ENCODE measurements at places on chromosomes 2 and 18. TPM values are rescaled to one million over a fixed set of nuclear protein-coding genes. Genes with fewer than 3 reads are reported as not detected.

DNA sequence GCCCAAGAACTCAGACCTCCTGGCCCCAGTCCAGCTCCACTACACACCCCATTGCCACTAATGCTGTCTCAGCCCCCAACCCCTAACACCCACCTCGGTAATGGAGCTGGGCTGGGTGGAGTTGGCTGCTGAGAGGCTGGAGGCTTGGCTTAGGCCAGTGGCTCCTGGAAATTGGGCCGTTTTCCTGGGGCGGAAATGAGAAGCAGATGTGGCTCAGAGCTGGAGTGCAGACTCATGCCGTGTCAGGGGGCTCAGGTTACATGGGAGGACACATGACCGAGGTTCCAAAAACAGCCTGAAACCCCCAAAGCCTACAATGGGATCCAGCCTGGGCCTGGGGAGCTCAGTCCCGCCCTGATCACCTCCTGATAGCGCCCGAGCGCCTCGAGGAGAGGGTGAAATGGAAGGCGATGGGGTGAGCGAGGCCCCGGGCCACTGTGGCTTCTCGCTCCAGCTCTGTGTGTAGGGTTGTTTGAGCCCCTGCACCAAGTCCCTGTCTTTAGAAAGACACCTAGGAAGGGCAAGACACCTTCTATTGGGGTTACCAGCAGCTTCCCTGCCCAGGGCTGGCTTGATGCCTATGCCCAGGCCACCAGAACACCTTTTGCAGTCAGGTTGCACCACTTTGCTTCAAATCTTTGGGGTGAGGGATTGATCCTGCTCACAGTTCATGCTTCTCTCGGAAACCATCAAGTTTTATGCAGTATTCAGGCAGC lies 175.7 kb upstream of the HAAO start:
- no peak overlapping the region for H3K4me3 ChIP-seq
- H3K27me3 ChIP-seq = no peaks in the 10 kb centered on the region
- H3K27ac ChIP-seq = peak overlapping the region; percentile 59

DNA sequence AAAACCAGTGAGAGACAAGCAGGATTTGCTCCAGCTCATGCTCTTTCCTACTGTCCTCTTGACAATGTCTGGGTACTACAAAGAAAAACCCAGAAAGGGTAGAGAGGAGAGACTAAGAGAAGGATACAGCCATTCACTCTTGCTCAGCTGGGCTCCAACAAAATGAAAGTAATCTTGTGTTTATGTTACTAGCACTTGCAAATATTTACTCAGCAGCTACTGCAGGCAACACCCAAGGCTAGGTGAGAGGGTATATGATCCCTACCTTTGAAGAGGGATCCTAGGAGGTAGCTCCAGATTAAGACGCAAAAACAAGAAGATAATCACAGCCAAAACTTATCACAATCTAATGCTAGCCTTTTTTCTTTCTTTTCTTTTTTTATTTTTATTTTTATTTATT lies 329.6 kb upstream of the ACVR2A start:
- H3K27me3 ChIP-seq = no peaks in the 10 kb centered on the region
- no peak overlapping the region for H3K4me3 ChIP-seq
- peaks cover 21% of the 10 kb centered on the region for H3K4me1 ChIP-seq
- no peak for DNase-seq
- H3K36me3 ChIP-seq = peaks cover 1% of the 10 kb centered on the region
- H3K27ac ChIP-seq = no peak overlapping the region

- no peak overlapping the region for H3K4me3 ChIP-seq
- no peaks in the 10 kb centered on the region for H3K4me1 ChIP-seq
- peak; percentile 26 for DNase-seq
- no peaks in the 10 kb centered on the region for H3K36me3 ChIP-seq
Measured at GRCh38 chr2:120490091-120490798, 144.3 kb downstream of the INHBB start.

- H3K27ac ChIP-seq = no peak overlapping the region
- H3K27me3 ChIP-seq = peaks cover 7% of the 10 kb centered on the region
- no peak for DNase-seq
- no peak overlapping the region for H3K4me3 ChIP-seq
- peaks cover 2% of the 10 kb centered on the region for H3K4me1 ChIP-seq
- no peaks in the 10 kb centered on the region for H3K36me3 ChIP-seq
Measured at GRCh38 chr18:66013969-66014368, 263.2 kb downstream of the CDH7 start.

GRCh38 chr2:233756429-233757081 lies 3.5 kb upstream of the UGT1A1 start:
- peaks cover 10% of the 10 kb centered on the region for H3K27me3 ChIP-seq
- no peak overlapping the region for H3K27ac ChIP-seq

DNA sequence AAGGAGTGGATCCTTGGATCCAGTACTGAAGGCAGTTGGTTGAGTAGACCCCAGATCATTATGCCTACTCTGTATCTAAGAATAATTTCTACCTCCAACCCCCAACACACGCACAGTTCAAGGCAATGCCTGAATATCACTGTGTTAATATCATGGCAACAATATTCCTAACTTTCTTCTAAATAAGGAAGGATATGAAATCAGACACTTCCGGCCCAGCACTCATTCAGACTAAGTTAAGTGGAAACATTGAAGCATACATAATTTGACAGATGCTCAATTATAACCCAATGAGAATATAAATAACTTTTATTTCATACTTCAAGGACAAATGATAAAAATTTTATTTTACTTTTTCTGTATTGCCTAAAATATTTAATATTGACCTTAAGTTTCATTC lies 153.6 kb upstream of the COL3A1 start:
- no peak for DNase-seq
- no peaks in the 10 kb centered on the region for H3K36me3 ChIP-seq
- H3K27ac ChIP-seq = no peak overlapping the region
- H3K27me3 ChIP-seq = no peaks in the 10 kb centered on the region
- no peak overlapping the region for H3K4me3 ChIP-seq

- no peak overlapping the region for H3K4me3 ChIP-seq
- DNase-seq = no peak
- no peak overlapping the region for H3K27ac ChIP-seq
- peaks cover 6% of the 10 kb centered on the region for H3K4me1 ChIP-seq
- H3K27me3 ChIP-seq = no peaks in the 10 kb centered on the region
- H3K36me3 ChIP-seq = no peaks in the 10 kb centered on the region
Measured at GRCh38 chr18:68604256-68604655, 110.7 kb downstream of the TMX3 start.

- H3K4me3 ChIP-seq = no peak overlapping the region
- peaks cover 11% of the 10 kb centered on the region for H3K4me1 ChIP-seq
- peaks cover 37% of the 10 kb centered on the region for H3K36me3 ChIP-seq
- H3K27me3 ChIP-seq = no peaks in the 10 kb centered on the region
Measured at GRCh38 chr2:135132314-135132713, 80.2 kb downstream of the RAB3GAP1 start.

GRCh38 chr18:9561759-9562158 lies 52.6 kb downstream of the PPP4R1 start:
- H3K4me3 ChIP-seq = no peak overlapping the region
- H3K27ac ChIP-seq = no peak overlapping the region
- no peak for DNase-seq
- peaks cover 33% of the 10 kb centered on the region for H3K36me3 ChIP-seq
- peaks cover 35% of the 10 kb centered on the region for H3K4me1 ChIP-seq

DNA sequence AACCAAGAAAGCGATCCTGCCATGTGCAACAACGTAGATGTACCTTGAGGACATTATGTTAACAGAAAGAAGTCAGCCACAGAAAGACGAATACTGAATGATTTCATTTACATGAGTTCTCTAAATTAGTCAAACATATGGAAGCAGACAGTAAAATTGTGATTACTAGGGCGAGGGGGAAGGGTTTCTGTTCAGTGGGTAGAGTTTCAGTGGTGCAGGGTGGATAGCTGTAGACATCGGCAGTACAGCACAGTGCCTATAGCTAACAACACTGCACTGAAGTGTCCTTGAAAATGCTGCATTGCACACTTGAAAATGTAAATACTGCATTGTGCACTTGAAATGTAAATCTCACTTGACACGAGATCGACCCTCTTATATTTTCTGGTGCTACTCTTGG lies 275.3 kb downstream of the GALR1 start:
- H3K27ac ChIP-seq = no peak overlapping the region
- H3K4me1 ChIP-seq = no peaks in the 10 kb centered on the region
- no peaks in the 10 kb centered on the region for H3K36me3 ChIP-seq
- no peaks in the 10 kb centered on the region for H3K27me3 ChIP-seq

DNA sequence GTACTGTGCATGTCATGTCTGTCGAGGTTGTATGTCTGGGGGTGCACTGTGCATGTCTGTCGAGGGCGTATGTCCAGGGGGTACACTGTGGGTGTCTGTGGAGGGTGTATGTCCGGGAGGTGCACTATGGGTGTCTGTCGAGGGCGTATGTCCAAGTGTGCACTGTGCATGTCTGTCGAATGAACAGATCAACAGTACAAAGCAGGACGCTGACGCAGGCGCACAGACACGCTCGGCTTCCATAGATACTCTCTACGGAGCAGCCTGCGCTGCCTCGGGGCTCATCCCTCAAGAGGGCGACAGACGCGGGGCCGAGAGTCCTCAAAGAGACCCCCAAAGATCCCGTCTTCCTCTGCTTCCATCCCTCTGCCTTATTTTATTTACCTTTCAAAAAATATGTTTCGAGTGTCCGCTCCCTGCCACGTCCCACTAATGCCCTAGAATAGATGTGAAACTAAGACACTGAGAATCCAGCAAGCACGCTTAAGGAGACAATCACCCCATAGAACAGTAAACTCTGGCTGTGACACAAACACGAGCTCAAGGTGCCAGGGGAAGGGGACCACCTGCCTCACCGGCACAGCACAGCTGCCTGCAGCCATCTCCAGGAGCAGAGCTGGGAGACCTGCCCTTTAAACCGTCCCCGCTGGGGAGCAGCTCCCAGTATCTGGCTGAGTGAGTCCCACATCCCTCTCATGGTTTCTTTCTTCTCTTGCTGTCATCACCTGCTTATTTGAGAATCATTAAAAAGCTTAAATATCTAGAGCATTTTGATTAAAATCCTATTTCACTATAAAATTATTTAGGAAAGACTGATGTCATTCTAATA lies 250.5 kb upstream of the MYT1L start:
- H3K4me1 ChIP-seq = no peaks in the 10 kb centered on the region
- no peak overlapping the region for H3K4me3 ChIP-seq
- H3K27me3 ChIP-seq = peaks cover 24% of the 10 kb centered on the region
- H3K27ac ChIP-seq = no peak overlapping the region
- no peak for DNase-seq
- no peaks in the 10 kb centered on the region for H3K36me3 ChIP-seq

- H3K4me3 ChIP-seq = no peak overlapping the region
Measured at GRCh38 chr2:215920244-215921100, 92.9 kb downstream of the MREG start.

The GATA6 gene
- 13.1 TPM for total RNA-seq

The MC4R gene
- total RNA-seq = not detected

The RAB6C gene
- 0.24 TPM for total RNA-seq

The IKZF2 gene
- 8.6 TPM for total RNA-seq

The TUBA3E gene
- total RNA-seq = not detected

The BCL2 gene
- 4.2 TPM for total RNA-seq

Data from chondrocyte (in vitro differentiated cells).